ENCODE measurements at places on chromosomes 12 and 14.

DNA sequence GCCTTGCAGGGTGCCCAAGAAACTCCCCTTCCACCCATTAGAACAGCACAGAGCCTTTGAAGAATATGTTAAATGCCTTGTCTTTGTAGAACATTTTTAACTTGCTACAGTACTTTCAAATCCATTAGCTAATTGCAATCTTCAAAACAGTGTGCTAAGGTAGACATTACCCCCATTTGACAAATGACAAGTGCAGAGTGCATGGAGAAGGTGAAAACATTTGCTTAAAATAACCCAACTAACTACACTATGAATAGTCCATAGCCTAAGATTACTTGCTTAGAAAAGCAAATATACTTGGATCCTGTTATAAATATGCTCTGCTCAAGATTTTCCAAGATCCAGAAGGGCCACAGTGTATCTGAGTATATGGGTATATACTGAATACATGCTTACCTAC is 87.0 kb upstream of the G2E3 start:
- DNase-seq, result no peak

DNA sequence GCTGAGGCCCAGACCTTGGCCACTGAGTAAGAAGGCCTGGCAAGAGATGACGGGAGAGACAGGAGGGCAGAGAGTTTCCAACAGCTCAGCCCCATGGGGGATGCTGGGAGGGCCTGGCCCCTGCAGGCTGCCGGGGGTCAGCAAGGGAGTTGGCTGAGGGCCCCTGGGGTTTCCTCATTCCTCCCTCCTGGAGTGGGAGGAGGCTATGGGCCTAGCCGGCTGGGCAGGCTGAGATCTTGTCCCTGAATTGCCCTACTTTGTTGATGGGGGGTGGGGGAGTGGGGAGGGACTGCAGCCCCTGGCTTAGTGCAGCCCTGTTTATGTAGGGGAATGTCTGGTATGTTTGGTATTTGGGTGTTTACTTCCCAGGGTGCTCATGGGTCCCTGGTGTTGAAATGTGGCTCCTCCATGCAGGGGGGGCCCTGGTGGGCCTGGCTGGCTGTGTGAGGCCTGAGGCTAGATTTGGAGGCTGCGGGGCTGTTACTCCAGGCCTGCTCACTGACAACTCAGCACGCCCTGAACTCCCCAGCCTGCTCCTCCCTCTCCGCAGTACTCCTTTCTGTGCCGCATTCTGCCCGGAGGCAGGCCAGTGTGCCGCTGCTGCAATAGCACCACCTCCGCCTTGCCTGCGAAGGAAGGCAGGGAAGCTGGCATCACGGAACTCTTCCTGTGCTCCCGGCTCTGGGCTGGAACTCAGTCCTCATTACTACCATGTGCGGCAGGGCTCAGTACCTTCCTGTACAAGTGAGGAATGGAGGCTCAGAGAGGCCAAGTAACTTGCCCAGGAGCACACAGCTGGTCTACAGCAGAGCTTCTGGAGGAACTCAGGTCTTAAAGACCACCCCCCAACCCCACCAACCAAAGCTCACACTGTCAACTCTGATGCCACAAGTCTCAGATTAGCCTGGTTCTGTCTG is 25.3 kb downstream of the JDP2 start:
- peak; percentile 93 for DNase-seq

GRCh38 chr12:47102406-47102805 is 22.6 kb upstream of the AMIGO2 start:
- DNase-seq, result no peak

DNA sequence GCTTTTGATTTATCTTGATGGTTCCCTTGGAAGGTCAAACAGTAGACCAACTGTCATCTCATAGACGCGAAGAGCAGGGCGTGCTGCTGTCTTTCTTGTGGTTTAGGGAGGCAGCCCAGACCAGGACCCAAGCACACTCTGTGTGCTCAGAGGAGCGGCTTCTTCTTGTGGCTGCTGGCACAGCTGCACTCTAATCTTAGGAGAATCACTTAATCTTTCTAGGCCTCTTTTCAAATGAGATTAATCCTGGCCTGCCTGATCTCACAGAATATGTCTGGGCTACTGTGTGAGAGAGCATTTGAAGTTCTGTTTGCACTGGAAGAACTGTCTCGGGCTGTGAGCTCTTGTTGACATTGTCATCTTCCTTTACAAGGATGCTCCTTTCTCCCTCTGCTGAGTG is 60.0 kb upstream of the TRAF3 start:
- no peak for DNase-seq

GRCh38 chr14:89965839-89966238 is 10.1 kb downstream of the TDP1 start:
- no peak for DNase-seq

GRCh38 chr14:30312214-30312613 is 246.7 kb upstream of the G2E3 start:
- DNase-seq, result no peak

DNA sequence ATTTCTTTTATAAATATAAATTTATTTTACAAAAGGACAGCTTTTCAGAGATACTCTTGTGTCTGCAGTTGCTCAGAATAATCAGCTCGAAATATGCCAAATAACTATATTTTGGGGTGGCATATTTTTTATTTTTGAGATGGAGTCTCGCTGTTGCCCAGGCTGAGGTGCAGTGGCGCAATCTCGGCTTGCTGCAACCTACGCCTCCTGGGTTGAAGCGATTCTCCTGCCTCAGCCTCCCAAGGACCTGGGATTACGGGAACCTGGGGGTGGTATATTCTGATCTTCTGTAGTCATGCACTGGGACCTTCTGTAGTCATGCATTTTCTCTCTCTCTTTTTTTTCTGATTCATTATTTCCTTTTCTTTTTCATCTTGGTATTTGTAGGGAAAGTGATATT is 135.0 kb upstream of the AMIGO2 start:
- DNase-seq, result no peak

DNA sequence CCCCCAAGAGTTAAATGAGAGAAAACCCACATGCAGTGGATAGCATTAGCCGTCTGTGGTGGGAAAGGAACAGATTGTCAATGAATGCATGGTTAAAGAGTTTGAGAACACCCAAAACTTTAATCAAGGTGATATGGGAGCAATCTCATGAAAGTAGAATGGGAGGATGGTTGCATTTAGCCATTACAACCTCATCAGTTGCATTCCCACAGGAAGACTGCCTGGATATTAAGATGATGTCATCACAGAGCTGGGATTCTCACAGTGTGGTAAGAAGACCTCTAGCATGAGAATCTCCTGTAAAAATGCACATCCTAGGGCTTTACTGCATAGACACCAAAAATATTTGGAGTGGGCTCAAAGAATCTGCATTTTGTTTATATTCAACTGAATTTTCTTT is 284.9 kb downstream of the RGS6 start:
- DNase-seq, result no peak

- DNase-seq, result peak; percentile 74
These were observed 16.8 kb upstream of the ITPK1 start for GRCh38 chr14:93132472-93133065.

GRCh38 chr12:109343677-109344076 is 4.0 kb upstream of the MYO1H start:
- DNase-seq, result no peak

DNA sequence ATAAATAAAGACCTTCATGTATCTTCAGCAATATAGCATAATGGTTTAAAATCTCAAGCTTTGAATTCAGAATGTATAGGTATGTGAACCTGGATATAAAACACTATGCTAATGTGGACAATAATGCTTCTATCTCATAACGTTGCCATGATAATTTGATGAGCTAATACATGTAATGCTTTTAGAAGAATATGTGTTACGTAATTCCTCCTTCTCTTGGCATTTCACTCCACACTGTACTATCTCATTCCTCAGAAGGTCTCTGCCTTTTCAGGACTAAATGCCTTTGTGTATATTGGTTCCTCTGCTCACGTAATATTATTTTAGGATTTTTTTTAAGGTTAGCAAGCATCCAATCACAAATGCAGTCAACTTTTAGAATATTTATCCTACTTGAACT is 86.5 kb downstream of the FOXA1 start:
- DNase-seq, result no peak

DNA sequence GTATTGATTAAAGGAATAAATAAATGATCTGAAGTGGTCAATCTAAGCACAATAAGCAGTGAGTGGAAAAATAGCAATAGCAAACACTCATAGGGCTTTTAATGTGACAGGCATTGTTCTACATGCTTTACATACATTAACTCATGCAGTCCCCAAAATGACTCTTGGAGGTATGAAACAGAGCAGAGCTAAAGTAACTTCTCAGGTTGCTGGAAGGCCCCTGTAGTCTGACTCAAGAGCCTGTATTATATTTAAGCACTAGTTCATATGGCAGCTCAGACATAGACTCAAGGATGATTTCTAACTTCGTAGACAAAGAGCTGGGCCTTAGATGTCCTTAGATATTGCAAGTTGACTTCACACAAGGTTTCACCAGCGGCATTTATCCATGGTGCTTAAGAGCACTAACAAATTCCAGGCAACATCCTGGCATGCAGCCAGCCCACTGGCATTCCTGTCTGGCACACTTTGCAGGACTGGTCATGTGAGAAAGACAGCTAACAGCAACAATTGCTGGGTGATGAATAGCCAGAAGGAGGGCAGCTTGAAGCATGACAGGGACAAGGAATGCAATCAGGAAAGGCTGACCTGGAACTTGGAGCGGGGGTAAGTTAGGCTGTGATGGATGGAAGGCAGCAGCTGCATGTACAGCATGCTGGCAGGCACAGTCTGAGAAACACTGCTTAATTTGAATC is 22.9 kb upstream of the KTN1 start:
- DNase-seq, result no peak

DNA sequence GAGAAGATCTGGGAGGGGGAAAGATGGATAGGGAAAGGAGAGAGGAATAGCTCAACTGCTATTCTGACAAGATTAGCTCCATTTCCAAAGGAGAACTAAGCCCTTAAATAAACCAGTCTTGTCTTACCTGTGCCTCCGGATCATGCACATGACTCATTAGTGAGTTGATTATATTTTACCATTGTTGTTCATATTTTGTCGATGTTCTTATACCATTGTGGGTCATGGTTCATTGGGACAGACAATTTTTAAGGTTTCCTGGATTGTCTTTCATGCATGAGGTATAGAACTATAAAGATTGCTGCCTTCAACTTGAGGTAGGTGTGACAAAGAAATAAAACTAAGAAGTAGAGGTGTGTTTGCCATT is 243.0 kb upstream of the ATP2B1 start:
- no peak for DNase-seq

- DNase-seq, result no peak
These were observed 14.1 kb downstream of the EIF5 start for GRCh38 chr14:103348154-103348553.

DNA sequence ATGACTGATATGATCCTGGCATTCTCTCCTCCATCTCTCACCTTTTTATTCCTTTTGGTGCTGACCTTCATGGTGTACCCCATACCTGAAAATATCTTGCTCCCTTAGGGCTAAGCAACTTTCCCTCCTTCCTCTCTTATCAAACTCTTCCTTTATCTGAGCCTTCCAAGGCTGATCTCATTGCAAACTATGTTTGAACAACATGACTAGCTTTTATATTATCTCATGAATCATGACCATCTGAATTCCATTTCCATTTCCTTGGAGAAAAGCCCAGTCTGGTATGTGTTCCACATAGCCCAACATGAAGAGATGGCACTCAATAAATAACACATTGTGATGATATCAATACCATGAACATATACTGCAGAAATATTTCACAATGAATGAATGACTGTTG is 111.6 kb downstream of the TSPAN8 start:
- no peak for DNase-seq

GRCh38 chr12:124713436-124714082 is 146.1 kb upstream of the NCOR2 start:
- DNase-seq, result no peak

DNA sequence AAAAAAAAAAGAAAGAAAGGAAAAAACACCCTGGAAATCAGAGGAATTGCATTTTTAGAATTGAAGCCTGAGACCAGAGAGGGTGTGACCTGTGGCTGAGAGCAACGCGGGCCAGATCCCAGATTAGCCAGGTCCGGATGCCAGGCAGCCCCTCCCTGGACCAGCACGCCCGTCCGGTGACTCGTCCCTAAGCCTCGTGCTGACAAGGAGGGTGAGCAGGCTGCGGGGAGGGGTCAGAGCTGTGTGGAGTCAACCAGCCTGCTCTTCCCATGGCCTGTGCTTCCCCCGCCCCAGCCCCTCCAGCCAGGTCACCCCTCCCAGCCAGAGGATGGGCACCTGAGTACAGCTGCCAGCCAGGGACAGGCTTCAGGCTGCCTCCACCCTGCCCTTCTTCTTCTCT is 4.2 kb upstream of the KLC1 start:
- peak; percentile 57 for DNase-seq

DNA sequence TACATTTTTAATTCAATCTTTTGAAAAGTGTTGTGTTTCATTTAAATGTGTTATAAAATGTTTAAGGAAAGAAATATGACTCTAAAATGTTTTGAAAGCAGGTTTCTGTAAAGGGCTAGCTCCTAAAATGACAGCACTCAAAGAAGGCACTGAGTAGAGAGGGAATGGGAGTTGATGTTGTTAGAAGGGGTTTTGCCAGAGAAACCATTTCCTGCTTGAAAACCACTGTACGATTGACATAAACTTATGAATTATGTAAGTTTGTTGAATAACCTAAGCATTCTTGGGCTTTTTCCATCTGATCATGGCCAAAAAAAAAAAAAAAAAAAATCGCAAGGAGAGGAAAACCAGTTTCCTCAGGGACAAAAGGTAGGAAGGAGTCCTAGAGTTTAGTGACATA is 234.0 kb downstream of the EGLN3 start:
- DNase-seq, result no peak

- peak; percentile 59 for DNase-seq
These were observed 15.4 kb upstream of the TMEM120B start for GRCh38 chr12:121697093-121697698.

DNA sequence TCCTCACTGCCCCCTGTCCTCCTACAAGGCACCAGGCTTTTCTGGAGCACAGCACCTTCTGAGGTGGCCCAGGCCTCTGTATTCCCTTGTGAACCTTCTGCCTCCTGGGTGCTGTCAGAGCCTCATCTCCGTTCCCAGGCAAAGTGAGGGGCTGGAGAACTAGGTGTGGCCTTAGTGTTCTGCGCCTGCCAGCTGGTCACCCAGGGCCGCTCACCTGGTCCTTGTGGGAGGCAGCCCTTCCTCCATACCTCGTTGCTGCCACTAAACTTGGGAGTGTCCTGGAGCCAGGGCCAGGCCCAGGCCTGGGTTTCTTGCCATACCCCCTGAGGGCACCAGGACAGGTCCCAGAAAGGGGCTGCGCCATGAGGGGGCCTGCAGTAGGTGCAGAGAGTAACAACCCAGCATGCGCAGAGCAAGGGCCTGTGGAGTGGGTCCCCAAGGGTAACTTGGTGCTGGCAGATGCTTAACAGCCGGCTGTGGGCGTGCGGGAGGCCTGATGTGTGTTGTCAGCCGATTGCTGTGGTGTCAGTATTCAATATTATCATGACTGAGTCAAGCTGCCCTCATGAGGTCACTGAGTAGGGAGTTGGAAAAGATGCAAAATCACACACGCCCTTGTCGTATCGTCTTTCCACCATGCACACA is 17.1 kb downstream of the OTUB2 start:
- DNase-seq, result no peak

DNA sequence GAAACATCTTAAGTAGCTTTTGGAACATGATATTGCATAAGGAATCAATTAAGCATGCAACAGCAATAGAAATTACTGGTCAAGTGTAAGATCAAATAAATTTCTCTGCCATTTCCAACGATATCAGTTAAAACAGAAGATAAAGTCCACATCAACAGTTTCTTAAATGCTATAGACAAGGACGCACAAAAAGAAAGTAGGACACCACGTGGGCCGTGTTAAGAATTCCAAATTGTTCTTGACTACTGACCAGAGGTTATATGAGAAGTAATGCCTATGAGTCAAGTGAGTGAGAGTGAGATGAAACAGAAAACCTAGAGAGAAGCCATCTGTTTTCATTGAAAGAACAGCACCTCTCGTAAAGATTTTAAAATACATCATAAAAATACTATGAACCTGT is 318.2 kb downstream of the TMEM117 start:
- no peak for DNase-seq
